ENCODE measurements at places on chromosomes 6 and 20.

- peak; percentile 23 for DNase-seq
These were observed 476 bp downstream of the IGF2R start for GRCh38 chr6:159969204-159969912.

DNA sequence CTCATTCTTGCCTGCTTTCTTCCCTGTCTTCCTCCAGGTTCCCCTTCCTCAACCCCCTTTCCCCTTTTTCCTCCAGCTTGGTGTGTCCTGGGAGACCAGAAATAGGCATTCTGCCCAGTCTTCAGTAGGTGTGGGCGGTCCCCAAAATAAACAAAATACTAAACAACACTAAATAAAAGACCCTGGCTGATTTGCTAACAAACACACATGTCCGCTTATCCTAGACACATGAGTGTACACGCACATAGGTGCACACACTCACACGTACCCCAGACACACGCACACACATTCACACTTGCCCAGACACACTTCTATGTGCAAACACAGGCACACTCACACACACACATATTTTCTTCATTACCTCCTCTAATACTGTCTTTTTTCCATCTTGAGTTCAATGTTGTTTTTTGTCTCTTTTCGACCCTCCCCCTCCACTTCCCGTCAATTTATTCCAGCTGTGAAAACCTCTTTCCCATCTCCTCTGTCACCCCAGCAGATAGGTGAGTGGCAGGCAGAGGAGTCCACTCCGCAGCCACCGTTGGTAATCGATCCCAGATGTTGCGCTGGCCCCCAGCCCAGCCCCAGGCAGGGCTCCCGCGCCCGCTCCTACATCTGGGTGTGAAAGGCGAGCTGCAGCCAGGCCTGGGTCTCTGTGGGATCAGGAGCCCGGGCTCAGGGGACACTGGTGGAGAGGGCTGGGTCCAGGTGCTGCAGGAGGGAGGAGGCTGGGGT is 56.9 kb upstream of the FOXP4 start:
- DNase-seq = no peak

GRCh38 chr20:8678098-8678776 is 390.6 kb upstream of the PLCB4 start:
- no peak for DNase-seq

DNA sequence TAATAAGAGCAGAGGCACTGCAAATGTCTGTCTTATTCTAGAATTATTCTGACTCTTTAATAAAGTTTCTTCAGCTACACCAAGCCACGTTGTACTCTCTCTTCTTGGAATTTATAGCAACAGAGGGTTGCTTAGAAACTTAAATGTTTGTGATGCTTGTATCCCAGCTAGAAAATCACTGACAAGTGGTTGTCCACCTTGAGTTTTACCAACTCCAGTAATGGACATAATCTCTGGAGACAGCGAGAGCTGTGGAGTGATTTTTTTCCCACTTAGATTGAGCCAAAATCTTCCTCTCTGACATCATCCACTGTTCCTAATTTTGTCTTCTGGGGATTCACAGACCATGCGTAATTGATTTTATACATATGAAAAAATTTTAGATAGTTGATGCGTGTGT is 8.0 kb downstream of the ECT2L start:
- DNase-seq = no peak

GRCh38 chr6:113146878-113147277 is 710.3 kb upstream of the MARCKS start:
- DNase-seq = no peak

GRCh38 chr20:23453549-23454543 is 1.2 kb upstream of the CST11 start:
- DNase-seq = no peak

- DNase-seq = no peak
These were observed 108.8 kb upstream of the TBX18 start for GRCh38 chr6:84872996-84873723.

- DNase-seq = no peak
These were observed 48.5 kb downstream of the FHL5 start for GRCh38 chr6:96611342-96611991.

- no peak for DNase-seq
These were observed 749 bp downstream of the FRK start for GRCh38 chr6:116059713-116060571.

DNA sequence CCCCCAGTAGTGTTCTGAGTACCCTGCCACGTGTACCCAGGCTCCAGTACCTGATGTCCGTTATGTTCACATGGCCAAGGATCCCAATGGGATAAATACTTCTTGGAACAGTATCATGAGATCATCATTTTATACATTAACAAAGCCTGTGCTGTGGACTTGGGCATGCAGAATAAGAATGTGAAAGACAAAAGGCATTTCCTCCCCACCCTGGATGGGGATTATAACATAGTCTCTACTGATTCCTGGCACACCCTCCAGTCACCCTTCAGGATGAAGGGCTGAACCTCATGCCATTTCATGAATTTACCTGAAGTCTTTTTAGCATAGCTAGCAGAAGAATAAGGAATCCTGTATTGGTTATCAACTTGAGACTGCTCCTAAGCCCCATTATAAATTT is 2.8 kb downstream of the TNFRSF21 start:
- DNase-seq = no peak

GRCh38 chr6:89992818-89993217 is 98.5 kb downstream of the GJA10 start:
- DNase-seq = no peak

GRCh38 chr6:36752886-36753506 is 55.4 kb downstream of the RAB44 start:
- no peak for DNase-seq

- DNase-seq = no peak
These were observed 320.5 kb downstream of the MMUT start for GRCh38 chr6:49142421-49143151.

- no peak for DNase-seq
These were observed 602 bp downstream of the PPP1R11 start for GRCh38 chr6:30067460-30068139.

DNA sequence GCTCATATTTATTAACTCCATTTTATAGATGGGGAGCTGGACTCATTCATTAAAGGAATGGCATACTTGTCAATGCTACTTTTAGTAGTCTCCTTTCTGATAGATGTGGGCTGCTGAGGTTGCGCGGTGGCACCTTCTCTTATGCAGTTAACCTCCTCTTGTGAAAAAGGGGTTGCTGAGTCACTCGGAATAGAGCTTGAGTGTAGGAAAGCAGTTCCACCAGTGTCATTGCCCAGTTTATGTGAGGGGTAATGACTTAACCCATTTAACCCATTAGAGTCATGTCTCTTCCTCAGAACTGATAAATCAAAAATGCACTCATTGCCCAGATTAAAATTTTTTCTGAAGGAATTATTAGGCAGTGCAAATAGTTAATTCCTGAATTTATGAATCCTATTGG is 6.3 kb downstream of the MAPK14 start:
- DNase-seq = no peak

DNA sequence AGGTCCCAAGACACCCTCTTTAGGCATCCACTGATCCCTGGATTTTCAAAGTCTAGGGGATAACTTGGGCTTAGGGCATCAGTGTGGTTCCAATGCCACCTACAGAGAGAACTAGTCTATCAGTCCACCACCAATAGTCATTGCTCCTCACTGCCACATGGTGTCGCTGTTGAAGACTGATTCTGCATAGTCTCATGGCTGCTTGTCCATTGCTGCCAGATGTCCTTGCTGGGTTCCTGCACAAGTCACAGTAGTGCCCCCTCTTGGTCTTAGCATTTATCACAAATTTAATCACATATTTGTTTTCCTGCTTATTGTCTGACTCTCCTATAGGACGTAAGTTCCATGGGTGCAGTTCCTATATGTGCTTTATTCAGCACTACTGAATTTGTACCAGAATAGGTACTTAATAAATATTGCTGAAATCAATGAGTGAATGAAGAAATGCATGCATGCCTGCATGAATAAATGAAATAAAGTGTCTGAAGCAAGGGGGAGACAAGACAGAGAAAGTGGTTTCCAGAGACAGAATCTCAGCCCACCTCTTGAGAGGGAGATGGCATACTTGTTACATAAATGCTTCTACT is 45.9 kb upstream of the RALY start:
- DNase-seq = peak; percentile 30

DNA sequence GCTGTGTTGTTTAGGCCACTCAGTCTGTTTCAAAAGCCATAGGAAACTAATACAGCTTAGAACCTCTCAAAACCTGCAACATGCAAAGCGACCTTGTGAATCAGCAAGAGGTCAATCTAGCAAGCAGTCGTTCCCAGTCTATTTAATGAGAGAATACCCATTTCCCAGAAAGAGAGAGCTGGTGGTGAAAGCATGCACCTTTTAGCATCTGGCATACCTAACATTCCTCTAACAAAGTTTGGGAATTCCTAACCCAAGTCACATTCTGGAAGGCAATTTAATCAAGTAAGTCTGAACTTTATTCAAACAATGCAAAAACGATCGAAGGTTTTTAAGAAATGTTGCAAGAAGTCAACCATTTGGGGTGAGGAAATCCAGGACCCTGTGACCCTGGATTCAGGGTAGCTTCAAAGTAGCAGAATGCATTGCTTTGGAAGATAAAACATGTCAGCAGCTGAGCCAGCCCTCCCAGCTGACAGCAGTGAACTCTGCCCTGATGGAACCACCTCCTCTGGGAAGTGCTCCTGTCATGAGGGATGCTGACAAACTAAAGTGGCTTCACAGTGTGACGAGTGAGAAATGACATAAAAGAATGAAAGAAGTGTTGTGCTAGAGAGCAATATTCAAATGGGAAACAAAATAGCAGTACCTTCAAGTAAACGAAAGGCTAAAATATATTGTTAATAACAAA is 104.8 kb downstream of the GMDS start:
- no peak for DNase-seq

- DNase-seq = no peak
These were observed 645.8 kb upstream of the ARID1B start for GRCh38 chr6:156131221-156131903.

DNA sequence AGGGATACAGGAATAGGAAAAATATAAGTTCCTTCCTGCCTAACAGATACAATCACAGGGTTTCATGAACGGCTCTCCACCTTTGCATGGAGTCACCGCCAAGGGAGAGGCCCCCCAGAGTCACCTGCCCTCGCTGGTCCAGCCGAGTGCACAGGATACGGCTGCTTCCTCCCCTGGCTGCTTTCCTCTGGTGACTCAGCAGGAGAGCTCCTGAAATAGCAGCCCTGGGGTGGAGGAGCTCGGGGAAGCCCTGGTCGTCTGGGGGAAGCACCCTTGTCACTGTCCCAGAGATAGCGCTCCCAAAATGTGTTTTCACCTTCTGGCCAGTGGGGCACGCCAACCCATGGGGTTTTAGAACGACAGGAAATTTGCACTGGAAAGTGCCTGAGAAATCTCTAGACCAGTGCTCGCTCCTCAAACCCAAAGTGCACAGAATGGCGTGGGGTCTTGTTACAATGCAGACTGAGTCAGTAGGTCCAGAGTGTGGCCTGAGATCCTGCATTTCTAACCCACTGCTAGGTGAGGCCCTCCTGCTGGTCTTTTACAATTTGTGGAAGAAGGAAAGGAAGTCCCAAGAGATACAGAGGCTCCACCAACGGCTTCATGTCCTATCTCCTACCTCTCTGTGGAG is 35.9 kb upstream of the FAM50B start:
- DNase-seq = no peak

DNA sequence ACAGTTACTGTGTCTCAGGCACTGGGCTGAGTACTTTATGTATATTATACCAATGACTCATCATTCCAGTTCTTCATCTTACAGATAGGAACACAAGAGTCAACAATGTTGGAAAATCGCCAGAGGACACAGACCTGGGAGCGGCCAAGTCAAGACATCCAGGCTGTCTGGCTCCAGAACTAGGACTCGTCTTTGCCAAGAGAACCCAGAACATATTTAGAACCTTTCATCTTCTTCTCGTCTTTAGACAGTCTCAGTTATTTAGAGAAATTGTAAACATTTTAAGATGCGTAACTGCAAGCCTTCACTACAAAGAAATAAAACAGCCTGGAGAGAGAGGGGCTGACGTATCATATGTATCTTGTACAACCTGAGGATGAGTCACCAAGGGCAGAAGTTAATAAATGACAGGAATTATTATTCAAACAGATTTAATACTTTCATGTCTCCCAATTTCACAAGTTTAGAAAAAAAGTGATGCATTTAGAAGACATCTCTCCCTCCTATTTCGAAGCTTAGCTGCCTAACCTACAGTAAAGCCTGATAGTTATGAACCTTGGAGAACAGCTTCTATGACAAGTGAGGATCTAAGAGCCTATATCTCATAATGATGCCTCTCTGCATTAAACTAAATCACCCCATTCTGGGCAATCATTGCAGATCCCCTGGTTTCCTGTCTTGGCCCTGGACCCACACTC is 43.4 kb downstream of the SLC22A3 start:
- DNase-seq = no peak

GRCh38 chr6:1652842-1653241 is 43.1 kb downstream of the FOXC1 start:
- no peak for DNase-seq

- no peak for DNase-seq
These were observed 51.9 kb upstream of the EXOC2 start for GRCh38 chr6:744666-745353.

DNA sequence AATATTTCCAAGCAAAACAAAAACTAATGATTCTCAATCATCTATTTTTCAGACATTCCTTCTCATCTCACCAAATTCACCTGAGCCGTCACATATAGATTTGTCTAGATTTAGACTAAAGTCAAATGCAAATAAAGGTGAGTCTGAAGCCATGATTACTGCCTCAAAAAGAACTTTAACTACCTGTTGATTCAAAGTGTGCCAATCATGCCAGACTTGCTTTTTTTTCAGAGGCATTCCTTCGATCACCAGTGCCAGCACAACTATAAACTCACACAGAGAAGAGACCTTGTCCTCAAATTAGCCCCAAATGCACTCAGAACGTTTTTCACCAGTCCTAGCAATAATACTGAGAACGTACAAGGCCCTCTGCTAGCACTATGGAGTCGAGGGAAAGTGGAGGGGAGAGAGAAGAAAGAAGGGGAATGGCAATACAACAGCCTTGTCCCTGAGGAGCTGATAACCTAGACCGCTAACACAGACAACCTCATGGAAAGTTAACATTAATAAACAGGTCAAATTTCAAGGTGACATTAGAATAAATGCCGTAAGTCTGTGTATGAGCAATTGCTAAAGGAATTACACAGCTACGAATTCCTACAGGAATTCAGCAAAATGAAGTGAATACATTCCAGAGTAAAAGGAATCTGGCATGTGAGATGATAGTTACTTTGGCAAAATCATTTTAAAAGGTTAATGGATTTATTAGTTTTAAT is 60.9 kb downstream of the EPB41L2 start:
- DNase-seq = no peak

DNA sequence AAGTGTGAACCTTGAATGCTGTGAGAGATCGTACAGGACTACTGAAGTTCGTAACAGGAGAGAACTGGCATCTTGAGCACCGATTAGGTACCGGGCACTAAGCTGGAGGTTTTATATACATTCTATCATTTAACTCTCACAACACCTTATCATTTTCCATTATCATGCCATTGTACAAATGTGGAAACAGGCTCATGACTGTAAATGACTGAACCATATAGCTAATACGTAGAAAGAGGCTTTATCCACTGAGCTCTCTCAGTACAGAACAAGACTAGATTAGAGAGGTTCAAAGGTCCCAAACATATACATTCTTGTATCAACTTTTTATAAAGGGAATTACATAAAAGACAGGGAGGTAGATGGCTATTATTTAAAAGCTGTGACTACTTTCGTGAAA is 130.6 kb downstream of the CEP57L1 start:
- DNase-seq = no peak

Data from CD4-positive, CD25-positive, alpha-beta regulatory T cell (primary cell).